ENCODE measurements at places on chromosomes 7 and 10.

- no peak for DNase-seq
Observed at GRCh38 chr7:140229101-140229525, 52.3 kb upstream of the KDM7A start.

GRCh38 chr7:136036336-136036735 is 59.2 kb upstream of the MTPN start:
- no peak for DNase-seq

DNA sequence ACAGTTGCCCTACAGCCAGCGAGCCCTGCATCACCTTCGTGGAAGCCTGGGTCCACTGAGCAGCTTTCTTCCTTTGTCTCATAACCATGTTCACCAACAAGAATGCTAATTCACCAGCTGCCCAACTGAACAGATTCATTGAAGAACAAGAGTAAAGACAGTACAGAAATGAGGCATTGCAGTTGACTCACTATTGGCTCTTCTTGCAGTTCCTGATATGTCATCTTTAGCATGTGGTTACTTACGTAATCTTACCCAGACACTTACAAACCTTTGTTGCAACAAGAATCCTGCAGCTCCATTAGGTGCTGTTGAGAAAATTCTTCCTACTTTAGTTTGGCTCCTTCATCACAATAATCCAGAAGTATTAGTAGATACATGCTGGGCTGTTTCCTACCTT is 174.0 kb upstream of the TPK1 start:
- DNase-seq = no peak

DNA sequence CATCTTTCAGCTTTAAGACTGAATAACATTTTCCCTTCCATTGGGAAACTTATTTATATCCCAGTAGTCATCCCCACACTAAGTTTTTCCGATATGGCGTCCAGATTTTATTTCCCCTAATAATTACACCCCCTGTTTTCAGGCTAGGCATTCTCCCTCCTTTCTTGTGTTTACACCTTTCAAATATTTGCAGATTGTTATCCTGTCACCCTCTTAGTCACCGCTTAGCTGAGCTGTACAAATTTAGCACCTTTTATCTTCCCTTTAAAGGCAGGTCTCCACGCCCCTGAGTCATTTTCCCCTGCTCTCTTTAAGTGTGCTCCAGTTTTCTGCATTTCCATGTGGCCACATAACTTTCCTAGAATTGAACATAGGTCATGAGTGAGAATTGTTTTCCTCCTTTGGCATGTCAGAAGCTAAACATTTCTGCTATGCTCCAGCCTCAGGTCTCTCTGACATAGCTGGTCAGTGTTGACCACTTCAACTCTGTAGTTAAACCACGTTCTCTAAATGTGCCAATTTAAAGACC is 47.4 kb downstream of the LRRC4 start:
- no peak for DNase-seq

DNA sequence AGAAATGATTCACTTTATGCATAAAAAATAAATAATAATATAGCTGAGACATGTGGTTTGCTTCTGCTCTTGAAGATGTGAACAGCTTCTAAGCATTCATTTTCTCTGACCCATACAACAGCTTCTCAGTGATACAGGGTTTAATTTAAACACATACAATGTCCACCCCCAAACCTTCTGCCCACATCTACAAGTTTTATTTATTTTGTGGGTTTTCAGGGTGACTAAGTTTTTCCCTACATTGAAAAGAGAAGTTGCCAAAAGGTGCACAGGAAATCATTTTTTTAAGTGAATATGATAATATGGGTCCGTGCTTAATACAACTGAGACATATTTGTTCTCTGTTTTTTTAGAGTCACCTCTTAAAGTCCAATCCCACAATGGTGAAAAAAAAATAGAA is 17.2 kb downstream of the INHBA start:
- DNase-seq = no peak

DNA sequence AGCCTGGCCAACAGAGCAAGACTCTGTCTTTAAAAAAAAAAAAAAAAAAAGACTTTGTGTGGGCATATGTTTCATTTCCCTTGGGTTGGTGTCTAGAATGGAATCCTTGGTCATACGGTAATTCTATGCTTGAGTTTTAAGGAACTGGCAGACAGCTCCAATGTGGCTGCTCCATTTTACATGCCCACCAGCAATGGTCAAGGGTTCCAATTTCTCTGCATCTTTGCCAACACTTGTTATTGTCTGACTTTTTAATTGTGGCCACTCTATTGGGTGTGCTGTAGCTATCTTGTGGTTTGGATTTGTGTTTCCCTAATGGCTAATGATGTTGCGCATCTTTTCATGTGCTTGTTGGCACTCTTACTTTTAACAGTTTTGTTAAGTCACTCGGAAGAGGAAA is 57.6 kb downstream of the BRI3 start:
- DNase-seq = no peak

GRCh38 chr10:19833170-19833824 is 17.1 kb downstream of the PLXDC2 start:
- no peak for DNase-seq

DNA sequence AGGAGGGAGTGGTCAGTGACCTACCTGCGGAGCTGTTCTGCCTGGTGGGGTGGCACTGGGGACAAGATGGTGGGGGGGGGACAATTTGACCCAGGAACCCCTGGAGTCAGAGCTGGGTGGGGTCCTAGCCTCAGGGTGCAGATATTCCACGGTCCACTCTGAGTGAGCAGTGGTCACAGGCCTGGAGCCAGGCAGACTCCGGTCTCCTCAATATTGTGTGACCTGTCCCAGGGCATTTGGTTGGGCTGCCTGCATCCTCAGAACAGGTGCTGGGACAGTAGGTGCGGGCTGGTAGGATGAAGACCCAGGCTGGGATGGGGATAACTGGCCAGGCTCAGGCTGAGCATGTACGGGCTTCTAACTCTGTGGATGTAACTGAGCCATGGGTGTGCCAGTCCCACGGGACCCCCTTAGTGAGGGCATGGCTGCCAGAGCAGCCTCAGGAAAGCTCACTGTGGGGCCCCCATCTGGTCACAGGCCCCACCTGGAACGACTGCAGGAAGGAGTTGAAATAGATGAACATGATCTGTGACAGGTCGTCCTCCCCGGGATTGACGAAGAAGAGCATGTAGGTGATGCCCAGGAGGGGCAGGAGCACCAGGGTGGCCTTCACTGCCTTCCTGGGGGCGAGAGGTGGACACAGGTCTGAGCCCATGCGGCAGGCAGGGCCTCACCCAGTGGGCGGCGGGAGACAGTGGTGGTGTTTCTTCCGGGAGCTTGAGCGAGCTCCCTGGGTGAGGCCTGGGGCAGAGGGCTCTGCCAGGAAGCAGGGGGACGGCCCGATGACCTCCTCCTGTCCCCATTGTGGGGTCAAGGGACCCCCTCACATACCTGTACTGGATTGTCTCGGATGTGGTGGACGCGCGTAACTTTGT is 26.9 kb downstream of the CRHR2 start:
- DNase-seq = no peak

Measured in NCI-H1436 treated with DMSO at 0.1 percent for 48 hours (cell line).